ENCODE measurements at places on chromosomes 5 and 9. TPM values are rescaled to one million over a fixed set of nuclear protein-coding genes. Genes with fewer than 3 reads are reported as not detected.
A peak's percentile ranks its signal among the peaks of the same experiment; 100 is the strongest.

DNA sequence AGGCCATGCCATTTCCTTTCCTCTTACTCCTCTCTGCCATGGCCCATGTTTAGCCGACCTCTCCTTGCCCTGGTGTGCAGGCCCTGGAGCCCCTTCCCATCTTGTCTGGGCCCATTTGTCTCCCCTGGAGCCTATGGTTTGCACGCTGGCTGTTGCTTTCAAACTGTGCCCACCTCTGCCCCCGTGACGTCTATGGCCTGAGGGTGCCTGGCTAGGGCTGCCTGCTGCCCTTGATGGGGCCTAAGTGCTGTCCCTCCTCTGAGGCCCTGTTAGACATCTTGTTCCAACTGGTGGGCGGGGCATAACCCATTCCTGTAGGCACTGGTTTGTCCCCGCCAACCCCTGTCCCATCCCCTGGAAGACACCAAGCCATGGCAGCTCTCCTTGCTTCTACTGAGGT is 22.7 kb upstream of the ENHO start:
- DNase-seq, result no peak

GRCh38 chr5:66582499-66583165 is 13.6 kb upstream of the MAST4 start:
- no peak for DNase-seq

- no peak for DNase-seq
Observed at GRCh38 chr9:112850840-112851239, 39.8 kb downstream of the SLC46A2 start.

DNA sequence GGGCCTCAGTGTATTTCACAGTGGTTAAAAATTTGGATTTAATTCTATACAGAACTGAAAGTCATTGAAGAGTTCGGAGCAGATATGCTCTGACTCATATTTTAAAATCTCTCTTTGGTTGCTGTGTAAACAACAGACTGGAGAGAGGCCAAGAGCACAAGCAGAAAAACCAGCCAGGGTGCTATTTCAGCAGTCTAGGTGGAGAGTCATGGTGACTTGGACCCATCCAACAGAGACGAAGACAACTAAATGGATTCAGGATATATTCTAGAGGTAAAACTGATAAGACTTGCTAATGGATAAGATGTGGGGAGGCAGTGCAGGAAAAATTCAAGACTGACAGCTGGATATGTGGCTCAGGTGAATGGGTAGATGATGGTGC is 168.9 kb downstream of the MAPKAP1 start:
- no peak for DNase-seq

GRCh38 chr5:54455413-54456157 is at the start of gene HSPB3:
Gene HSPB3, plus strand, starts transcription at chr5:54455699. Its CDS starts 91 bp downstream, at chr5:54455790.
- DNase-seq, result peak; percentile 58

DNA sequence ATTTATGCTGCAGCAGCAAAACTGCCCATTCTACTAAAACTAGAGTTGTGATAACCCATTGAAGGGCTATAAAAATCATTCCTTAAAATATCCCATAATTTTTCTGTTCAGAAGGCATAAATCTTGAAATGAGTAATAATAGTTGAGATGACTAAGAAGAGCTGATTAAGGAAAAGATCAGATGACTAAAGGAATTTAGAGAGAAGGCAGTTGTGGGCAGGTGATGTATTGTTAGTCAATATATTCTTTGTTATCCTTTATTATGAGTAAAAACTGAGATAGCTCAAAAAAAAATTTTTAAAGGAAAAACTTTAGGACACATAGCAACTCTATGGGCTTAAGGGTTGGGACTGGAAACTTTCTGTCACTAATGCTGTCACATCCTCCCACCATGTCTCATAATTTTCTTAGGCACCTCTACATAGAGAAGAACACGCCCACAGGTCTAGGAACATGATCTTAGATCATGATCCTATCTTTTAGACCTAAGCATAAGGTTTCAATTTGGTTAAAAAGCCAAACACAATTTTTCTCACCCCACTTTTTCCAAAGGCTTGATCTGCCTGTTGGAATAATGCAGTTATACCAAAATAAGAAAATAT is 597.5 kb upstream of the MEF2C start:
- DNase-seq, result no peak

Gene SOX30
- total RNA-seq, result 0.13 TPM

DNA sequence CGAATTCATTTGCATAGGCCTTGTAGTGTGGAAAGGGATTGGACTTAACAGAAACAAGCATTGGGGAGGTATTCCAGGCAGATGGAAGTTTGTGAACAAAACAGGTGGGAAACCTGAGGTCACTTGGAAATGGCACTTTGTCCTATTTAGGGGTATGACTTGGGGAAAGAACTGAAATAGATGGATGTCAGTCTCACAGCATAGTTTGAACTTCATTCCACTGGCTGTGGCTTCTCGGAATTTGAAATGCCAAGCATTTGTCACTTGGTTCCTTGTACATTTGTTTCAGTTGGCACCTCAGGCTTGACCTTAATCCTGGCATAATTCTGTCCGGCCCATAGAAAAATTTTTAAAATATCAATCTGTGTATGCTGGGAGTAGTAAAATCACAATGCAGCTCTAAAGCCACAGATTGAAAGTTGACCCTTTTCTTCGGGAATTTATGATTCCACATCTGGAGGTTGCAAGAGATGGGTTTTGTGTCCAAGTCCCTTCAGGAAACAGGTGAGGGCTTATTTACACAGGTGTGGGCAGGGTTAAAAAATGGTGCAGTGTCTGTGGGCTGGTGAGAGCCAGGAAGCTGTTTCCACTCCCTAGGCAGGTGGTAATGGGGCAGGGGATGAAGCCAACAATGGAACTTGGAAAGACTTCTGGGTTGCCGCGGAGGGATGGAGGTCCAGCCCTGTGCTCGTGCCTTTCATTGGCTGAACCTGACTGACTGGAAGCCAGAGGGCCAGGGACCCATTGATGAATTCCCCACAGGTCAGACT is 39.2 kb upstream of the PDE8B start:
- no peak for DNase-seq

DNA sequence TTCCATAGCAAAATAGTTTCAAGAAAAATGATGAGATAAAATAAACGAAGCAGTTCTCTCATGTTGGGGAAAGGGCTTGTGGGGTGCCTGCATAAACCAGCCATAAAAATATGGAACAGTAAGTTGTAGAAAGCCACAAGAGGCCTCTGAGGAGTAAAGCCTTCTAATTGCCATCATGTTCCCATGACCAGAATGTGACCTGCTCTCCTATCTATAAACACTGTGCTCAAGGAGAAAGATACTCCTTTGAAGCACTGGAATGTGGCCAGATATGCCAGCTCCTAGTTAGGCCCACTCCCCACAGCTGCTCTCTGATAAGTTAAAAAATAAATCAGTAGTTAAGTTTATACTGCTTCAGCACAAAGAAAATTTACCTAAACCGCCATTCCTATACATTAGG is 65.8 kb downstream of the SETX start:
- no peak for DNase-seq

DNA sequence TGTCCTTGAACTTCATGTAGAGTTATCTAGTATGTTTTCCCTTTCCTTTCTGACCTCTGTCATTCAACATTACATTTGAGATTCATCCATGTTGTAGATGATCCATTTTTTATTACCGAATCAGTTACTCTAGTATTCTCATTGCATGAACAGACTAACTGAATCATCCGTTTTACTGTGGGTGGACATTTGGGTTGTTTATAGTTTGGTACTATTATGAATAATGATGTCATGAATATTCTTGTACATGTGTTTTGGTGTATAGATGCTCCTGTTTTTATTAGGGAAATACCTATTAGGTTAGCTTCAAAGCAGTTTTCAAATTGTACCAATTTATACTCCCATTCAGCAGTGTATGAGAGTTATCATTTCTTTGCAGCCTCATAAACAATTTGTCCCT is 94.3 kb upstream of the NIPAL4 start:
- DNase-seq, result no peak

GRCh38 chr5:81986126-81986525 is 14.3 kb downstream of the ATG10 start:
- DNase-seq, result no peak

DNA sequence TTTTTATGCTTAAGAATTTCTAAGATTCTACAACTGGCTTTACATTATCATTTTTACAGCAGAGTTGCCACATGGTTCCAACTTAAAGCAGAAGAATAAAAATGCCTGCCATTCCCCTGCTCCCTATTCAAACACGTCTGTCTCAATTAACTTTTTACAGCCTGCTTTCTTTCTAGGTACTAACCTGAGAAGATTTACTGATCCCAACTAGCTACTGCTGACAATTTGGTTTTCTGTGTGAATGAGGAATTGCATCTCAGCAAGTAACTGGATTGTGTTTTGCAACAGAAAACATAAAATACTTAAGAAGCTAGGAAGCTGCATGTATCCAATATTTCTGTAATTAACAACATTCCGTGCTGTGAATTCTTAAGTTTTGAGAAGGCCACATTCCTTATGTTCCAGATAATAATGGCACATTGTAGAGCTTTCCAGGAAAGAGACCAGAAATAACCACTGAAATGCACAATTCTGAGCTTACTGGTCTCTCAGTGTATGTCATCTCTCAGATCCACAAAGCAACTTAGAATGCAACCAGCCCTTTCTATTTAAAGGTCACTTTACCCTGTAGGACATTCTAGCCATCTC is 306.8 kb upstream of the NMUR2 start:
- DNase-seq, result no peak

DNA sequence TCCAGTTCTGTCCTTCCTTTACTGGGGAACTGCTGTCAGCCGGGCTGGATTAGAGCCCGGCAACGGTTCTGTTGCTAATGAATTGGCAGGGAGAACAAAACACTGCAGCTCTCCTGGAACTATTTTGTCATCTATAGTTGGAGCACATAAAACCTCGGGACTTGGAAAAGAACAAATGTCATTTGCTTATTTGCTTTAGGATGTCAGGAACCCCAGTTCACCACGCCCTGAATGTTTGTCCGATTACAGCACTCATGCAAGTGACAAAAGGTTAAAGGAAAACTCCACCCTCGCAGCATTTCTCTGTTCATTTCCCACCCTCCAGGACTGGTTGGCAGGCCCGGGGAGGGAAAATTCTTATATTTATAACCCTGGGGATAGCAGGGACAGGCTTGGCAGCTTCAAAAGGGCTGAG is 66.4 kb upstream of the PLPP1 start:
- peak; percentile 89 for DNase-seq

DNA sequence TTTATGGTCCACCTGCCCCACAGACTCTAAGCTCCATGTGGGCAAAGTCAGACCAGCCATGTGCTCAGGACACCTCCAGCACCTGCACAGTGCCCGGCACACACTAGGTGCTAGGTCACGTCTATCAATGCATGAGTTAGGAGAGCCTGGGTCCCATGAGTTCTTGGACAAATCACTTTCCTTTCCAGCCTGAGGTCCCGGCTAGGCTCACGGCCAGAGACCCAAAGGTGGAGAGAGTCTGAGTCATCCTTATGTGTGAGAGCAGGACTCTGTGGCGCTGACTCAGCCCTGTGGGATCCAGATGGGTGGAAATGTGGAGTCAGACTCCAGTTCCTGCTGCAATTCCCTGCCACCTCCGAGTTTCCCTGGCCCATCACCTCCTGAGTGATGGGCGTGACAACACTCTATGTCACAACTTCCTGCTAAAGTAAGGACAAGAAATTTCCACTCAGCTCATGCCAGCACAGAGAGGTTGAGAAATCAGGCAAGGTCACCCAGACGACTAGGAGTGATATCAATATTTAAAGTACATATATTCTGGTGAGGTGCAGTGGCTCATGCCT is 2.5 kb upstream of the ST6GALNAC4 start:
- DNase-seq, result peak; percentile 89

Gene TNFAIP8
- total RNA-seq, result 13.6 TPM
